ENCODE measurements at places on chromosomes 12 and 14.

- DNase-seq = no peak
These were observed 171.4 kb downstream of the TMTC3 start for GRCh38 chr12:88313554-88313953.

- DNase-seq = no peak
These were observed 47.9 kb downstream of the SDR9C7 start for GRCh38 chr12:56886319-56886718.

DNA sequence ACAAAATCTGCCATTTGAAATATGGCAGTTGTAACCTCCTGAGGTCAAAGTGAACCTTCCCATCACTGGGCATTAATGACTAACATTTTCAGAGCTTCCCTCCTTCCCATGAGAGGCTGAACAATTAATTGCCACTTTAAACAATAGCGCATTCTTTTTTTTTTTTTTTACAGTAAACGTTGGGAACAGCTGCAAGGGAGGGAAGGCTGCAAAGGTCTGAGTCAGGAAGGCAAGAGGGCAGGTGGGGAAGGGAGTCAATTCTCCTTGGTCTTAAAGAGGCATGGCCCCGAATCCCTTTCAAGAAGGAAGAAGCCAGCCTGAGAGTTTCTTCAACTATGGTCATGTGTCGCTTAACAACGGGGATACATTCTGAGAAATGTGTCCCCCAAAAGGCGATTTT is 41.0 kb upstream of the PLEKHG3 start:
- no peak for DNase-seq

DNA sequence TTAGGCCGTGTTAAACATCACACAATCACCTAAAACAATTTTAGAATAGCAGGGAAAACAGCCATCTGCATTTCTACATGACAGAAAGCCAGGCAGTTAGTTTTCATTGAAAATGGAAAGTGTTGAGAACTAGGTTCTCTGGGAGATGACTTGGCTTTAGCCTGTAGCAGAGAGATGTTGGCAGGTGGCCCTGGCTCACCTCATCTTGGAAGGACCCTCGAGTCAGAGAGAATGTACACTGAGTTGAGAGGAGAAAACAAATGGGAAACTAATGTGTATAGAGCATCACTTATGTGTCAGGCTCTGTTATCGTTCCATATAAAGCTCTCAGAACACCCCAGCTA is 51.9 kb downstream of the SUSD6 start:
- no peak for DNase-seq

- DNase-seq = no peak
These were observed 45.8 kb upstream of the POC1B start for GRCh38 chr12:89571491-89572195.

DNA sequence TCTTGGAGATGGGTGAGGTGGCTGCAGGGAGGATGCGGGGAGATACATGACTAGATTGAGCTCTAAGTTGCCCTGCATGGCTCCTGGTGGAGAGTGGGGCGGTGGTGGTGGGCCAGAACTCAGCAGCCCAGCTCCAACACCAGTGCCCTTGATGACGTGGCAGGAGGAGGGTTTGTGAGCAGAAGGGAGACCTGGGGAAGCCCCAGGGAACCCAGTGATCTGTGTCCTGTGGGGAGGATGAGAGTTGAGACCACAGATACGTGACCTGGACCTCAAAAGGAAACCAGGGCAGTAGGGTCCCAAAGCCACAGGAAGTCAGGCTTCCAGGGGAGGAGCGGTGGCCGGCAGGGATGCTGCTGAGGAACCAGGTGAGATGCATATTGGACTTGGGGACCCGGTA is 989.1 kb upstream of the TMEM132C start:
- no peak for DNase-seq

Data from NCI-H2029 treated with DMSO at 0.1 percent for 48 hours (cell line).